Heart left ventricle (tissue), 16 donors: ENCODE measurements at places on chromosomes 4 and X.

GRCh38 chr4:55475394-55476243 lies 71.1 kb downstream of the CLOCK start:
- no peak for DNase-seq

- DNase-seq = peak; percentile 47
These were observed 44.5 kb downstream of the SORCS2 start for GRCh38 chr4:7236847-7237246.

DNA sequence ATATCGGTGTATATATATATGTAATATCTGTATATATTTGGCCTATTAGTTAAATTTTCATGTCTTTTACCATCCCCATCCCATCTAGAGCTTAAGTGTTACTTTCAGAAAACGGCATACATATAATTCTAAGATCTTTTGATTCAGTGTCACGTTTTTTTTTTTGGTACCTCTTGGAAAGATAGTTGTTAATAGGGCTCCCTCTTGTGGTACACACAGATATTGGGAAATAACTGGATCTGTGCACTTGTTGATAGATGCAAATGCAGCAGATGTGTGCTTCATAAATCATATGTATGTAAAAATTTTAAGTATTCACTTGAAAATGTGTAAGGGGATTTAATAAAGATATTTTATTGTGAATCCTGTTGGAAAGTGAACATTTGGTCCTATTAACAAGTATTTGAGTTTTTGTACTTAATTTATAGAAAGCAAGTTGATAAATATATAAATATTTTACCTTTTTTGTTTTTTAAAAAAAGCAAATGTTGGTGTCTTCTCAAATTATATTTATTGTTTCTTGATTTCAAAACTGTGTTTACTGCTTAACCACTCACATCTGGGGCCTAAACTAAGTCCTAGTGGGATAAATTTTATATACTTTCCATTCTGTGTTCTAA lies 74.7 kb downstream of the PAQR3 start:
- DNase-seq = no peak

- DNase-seq = no peak
These were observed 299.5 kb downstream of the ARHGAP24 start for GRCh38 chr4:85774489-85774888.

DNA sequence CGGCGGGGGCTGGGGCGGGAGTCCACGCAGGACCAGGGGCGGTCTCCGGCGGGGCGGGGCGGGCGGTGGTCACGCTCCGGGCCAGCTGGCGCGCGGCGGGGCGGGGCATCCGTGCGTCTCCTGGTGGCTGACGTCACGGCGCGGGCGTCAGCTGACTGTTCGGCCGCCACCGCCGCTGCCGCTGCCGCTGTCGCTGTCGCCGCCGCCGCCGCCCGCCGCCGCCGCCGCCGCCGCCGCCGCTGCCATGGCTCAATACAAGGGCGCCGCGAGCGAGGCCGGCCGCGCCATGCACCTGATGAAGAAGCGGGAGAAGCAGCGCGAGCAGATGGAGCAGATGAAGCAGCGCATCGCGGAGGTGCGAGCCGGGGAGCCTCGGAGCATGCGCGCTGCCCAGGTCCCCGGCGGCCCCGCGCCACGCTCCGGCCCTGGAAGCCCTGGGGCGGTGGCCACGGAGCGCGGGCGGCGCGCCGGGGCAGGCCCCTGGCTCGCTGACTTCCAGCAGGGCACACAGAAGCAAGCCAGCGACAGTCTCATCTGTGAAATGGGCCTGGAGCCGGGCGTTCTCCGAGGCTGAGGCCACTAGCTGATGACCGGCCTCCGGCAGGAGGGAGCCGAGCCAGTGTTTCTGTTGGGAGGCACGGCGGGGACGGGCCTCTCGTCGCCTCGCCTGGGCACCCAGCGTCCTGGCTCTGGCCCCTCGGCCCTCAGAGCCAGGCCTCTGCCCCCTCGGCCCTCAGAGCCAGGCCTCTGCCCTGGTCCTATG lies at the start of gene FAM50A:
Gene FAM50A (plus strand): TSS at position 150 of the 763 bp plus-strand sequence. CDS start 95 bp downstream, at position 245.
- DNase-seq = peak; percentile 78

DNA sequence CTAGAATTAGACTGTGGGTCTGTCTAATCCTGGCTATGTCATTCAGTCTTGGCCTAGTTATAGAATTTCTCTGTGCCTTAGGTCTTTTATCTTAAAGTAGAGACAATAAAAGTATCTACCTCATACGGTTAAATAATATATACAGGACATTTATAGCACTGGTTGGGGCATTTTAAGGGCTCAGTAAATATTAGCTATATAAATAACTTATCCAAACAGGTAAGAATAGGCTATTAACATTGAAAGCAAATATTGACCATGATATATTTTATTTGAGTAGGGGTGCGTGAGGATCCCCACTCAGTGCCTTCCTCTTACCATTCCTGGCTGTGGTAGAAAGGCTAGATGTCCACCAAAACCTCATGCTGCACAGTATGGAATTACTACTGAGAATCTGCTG lies 47.4 kb downstream of the HSD17B13 start:
- no peak for DNase-seq

- DNase-seq = no peak
These were observed 19.5 kb upstream of the SYTL5 start for GRCh38 chrX:37986893-37987292.

DNA sequence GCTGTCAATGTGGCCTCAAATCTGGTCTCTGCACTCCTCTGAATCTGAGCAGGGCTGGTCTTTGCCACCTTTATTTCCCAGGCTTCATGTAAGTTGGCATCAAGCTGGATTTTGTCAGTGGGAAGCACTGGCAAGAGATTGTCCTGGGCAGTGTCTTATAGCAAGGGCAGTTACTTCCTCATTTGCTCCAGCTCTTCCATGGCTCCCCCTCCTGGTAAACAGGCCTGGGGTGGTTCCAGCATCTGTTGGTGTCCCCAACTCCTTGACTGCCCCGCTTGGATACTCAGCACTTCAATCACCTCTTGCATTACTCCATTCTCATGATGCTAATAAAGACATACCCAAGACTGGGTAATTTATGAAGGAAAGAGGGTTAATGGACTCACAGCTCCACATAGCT lies 15.0 kb upstream of the REST start:
- DNase-seq = no peak

- DNase-seq = no peak
These were observed 121.0 kb downstream of the PCDH19 start for GRCh38 chrX:100289066-100289558.

- DNase-seq = no peak
These were observed 156.4 kb upstream of the GYPA start for GRCh38 chr4:144296941-144297340.

GRCh38 chr4:123102897-123103471 lies 180.6 kb upstream of the NUDT6 start:
- no peak for DNase-seq

DNA sequence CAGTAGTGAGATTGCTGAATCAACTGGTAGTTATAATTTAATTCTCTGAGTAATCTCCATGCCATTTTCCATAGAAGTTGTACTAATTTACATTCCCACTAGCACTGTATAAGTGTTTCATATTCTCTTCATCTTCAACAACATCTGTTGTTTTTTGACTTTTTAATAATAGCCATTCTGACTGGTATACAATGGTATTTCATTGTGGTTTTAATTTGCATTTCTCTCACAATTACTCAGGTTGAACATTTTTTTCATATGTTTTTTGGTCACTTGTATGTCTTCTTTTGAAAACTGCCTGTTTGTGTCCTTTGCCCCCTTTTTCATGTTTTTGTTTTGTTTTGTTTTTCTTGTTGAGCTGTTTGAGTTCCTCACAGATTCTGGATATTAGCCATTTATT lies 880.2 kb downstream of the RAPGEF2 start:
- no peak for DNase-seq

DNA sequence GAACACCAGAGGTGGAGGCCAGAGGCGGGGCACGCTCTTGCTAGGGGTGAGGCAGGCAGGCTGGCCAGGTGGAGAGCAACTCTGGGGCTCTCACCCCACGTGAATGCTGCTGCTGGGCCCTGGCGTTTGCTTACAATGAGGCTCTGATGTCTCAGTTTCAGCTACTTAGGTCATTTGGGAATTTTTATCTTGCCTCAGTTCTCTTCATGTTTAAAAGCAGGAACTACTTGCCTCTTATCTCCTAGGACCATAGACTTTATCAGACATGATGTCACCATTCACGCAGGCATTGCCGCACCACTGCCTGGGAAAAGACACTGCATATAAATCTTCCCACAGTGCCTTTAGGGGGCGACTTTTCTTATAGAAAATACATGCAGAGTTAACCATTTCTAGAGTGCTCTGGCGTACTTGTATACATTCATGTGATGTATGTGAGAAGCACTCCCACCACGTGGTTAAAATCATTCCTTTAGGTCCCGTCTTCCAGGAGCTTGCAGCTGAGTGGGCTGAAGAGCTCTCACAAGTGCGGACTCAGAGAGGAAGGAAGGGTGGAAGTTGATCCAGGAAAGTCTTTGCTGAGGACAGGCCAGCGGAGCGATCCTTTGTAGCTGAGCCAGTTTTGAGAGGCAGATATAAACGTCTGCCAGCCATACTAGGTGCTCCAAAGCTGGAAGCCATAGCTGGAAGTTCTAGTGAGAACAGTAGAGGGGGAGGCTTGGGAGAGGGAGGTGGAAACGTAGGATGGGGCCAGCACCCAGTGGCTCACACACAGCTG lies 84.3 kb upstream of the CLDN34 start:
- no peak for DNase-seq

DNA sequence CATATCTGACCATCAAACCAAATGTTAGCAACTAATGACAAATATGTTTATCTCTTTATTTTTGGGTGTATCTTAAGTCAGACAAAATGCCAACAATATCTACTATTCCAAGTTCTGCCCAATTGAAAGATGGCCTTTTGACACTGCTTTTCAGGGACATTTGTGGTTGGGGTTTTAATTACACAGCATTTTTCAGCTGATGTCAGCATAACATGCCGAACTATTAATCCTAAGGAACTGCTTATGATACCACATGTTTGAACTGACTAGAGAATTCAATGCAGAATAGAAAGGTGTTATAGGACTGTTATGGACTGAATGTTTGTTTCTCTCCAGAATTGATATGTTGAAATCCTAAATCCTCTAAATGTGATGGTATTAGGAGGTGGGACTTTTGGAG lies 445.1 kb downstream of the TMA16 start:
- DNase-seq = no peak

- no peak for DNase-seq
These were observed 158.3 kb downstream of the PABPC4L start for GRCh38 chr4:134043266-134043665.

- DNase-seq = no peak
These were observed 245.4 kb downstream of the HNRNPD start for GRCh38 chr4:82128355-82128754.

DNA sequence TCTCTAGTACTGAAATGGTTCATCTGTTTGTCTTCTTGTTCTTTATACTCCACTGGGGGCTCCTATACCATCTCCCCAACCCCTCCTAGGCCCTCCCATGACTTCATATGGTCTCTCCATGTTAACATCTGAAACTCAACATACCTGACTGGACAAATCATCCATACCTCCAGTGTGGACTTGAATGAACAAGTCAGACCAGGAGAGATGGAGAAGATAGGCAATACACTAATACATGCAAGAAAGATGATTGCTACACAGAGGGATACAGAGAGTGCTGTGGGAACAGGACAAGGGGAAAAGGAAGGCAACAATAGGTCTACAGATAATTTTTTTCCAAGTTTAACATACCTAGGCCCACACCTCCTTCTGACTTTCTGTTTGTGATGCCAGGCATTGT lies 175.1 kb downstream of the FHIP1A start:
- DNase-seq = no peak

DNA sequence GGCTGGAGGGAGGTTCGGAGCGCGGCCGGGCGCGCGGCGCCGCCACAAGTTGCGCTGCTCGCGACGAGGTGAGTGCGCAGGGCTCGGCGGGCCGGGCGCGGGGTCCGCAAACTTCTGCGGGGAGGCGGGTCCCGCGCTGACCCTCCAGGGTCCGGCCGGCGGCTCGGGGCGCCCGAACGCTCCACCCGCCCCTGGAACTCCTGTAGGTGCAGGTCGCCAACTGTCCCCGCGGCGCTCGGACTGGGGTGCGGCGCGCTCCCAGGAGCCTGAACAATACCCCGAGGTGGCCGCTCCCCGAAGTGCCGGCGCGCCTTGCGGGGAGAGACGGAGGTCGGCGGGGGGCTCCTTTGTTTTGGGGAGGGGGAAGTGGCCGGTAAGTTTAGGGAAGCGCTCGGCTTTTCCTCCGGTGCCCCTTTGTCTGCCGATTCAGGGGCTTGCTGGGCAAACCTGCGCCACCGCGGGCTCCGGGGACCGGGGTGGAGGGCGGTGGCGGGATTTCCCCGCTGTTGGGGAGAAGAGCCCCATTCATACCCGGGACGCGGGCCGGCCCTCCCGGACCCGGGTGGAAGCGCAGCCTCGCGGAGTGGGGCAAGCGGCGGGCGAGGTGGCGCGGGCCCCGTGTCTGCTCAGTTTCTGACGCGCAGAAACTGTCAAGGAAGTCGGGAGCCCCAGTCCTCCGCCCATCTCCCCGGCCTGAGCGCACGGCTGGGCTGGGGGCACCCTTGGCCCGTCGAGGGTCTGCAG lies 694 bp downstream of the TBL1X start:
- DNase-seq = peak; percentile 66

DNA sequence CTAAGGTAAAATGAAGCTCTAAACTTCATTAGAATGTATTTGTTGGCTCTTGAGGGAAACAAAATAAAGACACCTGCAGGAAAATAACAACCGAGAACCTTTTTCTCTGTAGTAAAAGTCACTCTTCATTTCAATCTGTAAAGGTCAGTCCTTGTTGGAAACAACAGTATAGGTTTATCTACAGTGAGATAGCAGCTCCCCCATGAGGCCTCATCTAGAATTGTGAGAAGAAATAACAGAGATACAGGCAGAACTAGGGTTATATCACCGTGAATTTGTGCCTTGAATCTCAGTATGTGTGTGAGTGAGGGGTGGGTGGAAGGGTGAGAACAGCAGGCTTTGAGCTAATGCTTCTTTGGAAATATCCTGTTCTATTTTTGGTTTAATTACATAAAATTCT lies 107.8 kb upstream of the FMR1 start:
- DNase-seq = no peak

GRCh38 chrX:96407072-96407471 lies 277.6 kb upstream of the DIAPH2 start:
- peak; percentile 10 for DNase-seq

- DNase-seq = no peak
These were observed 24.9 kb upstream of the MAGEB2 start for GRCh38 chrX:30190426-30190825.

DNA sequence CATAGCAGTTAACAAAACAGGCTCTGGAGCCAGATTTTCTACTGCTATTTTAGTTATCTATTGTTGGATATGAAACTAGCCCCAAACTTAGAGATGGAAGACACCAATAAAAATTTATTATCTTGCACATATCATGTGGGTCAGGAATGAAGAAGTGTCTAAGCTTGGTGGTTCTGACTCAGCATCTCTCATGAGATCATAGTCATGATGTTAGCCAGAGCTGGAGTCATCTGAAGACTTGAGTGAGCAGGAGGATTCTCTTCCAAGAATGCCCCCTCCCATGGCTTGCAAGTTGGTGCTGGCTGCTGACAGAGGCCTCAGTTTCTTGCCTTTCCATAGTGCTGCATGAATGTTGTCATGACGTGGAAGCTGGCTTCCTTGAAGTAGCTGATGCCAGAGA lies 68.2 kb upstream of the TAPT1 start:
- no peak for DNase-seq

GRCh38 chrX:107505223-107505622 lies 55.8 kb downstream of the FRMPD3 start:
- DNase-seq = no peak
